ENCODE measurements at places on chromosomes 5 and 9.

DNA sequence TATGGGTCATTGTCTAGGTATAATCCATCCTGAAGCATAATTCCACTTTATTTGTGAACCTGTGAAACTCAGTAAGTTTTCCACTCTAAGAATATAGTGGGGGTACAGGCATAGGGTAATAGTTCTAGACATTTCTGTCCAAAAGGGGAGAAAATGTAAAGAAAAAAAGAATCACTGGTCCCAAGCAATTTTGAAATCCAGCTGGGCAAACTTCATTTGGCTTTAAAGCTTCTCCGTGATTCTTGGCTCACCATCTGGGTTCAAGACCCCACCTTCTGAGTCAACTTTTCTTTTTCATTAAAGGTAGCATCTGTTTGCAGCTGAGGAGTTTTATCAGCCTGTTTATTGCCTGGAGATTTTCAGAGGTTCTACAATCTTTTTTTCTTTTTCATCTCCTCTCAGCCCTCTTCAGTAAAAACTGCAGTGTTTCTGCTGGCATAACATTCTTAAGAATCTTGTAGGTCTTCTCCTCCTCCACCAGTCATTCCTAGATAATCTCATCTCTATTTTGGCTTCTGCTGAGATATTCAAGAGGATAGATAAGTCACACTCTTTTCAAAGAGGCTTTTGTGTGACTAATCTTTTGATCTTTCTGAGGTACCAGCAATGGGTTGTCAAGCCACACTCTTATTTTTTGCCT is 126.1 kb upstream of the PITX1 start:
- no peak for DNase-seq

DNA sequence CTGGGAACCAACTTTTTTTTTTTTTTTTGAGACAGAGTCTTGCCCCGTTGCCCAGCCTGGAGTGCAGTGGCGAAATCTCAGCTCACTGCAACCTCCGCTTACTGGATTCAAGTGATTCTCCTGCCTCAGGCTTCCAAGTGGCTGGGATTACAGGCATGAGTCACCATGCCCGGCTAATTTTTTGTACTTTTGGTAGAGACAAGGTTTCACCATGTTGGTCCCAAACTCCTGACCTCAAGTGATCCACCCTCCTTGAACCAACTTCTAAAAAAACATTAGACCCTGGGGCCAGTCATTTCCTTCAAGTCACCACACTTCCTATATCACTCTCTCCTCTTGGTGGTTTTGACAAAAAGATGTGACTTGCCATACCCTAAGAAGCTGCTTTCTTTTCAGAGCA is 10.9 kb upstream of the SHROOM1 start:
- DNase-seq = no peak

GRCh38 chr9:3224931-3225330 is 300.9 kb downstream of the RFX3 start:
- no peak for DNase-seq

DNA sequence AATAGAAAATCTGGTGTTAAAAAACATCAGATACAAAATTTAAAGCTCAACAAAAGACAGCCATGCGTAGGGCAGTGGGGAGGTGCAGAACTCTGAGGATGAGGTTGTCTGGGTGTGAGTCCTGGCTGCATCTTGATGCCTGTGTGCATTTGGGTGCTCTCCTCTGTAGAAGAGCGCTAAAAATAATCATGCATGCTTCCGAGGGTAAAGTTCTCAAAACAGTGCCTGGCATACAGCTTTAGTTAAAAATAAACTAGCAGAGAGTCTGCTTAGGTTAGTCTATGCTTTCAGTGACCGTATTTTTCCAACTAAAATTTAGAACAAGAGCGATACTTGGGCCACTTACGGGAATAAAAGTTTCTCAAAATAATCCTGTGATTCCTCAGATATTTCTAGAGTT is 55.5 kb upstream of the SPATA31C2 start:
- no peak for DNase-seq

- DNase-seq = no peak
These were observed 348.1 kb downstream of the ELAVL2 start for GRCh38 chr9:23477908-23478307.

- no peak for DNase-seq
These were observed 173.9 kb upstream of the KLF9 start for GRCh38 chr9:70588381-70588780.
